D721Med (cell line): ENCODE measurements at places on chromosomes 6 and 20.

DNA sequence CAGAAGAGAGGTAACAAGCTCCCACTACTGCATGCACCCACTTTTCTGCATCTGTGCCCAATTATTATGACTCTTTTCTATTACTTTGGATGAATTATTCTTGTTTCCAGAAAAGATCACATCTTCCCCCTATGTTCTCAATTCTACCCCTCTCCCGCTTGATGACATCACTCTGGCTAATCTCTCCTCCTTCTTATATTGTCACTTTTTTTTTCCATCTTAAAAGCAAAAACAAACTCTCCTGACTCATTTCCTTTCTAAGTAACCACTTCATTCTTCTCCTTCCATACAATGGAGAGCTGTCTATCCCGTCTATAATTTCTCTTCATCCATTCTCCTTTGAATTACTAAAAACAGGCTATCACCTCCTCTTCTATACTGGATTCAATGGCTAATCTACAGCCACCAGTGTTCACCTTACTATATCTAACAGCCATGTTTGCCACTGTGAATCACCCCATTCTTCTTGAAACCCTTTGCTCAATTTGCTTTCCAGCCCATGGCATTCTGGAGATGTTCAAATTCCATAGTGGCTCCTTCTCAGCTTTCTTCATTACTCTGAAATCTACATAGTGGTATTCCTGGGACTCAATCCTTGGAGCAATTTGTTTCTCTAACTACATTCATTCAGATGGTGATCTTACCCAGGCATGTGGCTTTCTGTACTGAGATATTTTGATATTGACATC lies 378.4 kb downstream of the ARHGAP18 start:
- DNase-seq: no peak

DNA sequence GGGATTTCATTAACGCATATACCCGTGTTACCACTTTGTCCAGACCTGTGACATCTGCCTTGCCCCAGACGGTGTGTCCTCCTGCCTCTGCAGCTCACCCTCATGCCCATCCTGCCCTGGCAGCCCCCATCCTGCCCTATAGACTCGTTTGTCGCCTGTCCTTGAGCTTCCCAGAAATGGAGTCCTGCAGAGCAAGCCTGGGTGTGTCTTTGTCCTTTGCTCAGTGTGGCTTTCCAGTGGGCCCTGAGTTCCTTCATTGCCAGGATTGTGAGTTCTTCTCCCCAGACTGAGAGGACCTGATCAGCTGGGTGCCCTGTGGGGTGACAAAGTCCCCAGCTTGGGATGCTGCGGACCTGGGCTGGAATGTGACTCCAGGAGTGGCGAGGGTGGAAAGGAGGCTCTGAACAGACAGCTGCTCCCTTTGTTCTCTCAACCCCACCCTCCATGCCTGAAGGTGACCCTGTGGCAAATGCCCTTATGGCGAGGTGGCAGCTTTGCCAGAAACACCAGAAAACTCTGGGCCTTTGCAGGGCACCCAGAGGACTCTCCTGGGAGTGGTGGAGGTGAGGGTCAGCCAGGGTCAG lies 2.4 kb upstream of the CST3 start:
- DNase-seq: no peak

DNA sequence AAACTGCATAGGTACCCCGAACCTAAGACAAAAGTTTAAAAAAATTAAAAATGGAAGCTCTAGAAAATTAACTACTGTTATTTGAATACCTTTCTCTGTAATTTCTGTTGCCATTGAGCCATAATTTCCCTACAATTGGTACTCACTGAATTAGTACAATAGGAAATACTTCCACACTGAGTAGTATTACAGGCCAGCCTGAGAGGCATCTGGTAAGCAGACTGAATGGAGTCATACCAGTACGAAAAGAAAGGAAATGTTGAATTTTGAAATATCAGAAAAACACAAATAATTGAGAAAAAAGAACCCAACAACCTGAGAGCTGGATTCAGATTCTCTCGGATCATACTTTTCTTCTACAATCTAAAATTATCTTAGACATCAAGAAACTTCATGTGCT lies 791.3 kb downstream of the TENT5A start:
- DNase-seq: no peak

DNA sequence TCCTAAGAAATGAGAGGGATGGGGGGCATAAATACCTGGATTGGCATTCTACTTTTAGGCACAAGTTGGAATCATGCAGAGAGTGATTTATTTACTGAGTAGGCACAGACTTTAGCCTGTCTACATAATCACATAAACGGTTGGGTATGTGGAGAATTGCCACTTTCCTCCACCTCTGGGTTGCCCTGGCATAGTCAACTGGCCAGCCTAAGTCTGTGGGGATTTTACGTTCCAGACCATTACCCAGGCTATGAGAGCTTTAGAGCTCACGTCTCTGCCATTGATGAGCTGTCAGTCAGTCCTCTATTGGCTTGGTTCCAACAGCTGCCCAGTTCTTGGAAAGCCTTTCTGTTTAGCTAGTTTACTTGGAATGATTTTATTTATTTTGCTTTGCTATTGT lies 5.0 kb upstream of the BHLHE23 start:
- DNase-seq: no peak

DNA sequence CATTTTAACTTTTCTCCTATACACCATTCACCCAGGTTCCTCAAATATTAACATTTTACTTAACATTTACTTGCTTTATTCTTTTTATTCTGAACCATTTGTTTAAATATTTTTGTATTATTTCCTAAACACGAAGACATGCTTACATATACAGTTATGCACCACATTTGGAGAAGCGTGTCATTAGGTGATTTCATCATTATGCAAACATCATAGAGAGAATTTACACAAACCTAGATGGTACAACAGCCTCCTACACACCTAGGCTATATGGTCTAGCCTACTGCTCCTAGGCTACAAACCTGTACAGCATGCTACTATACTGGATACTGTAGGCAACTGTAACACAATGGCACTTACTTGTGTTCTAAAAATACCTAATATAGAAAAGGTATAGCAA lies 6.6 kb downstream of the TDP2 start:
- no peak for DNase-seq

- no peak for DNase-seq
Observed at GRCh38 chr20:48695255-48695654, 132.5 kb downstream of the PREX1 start.

DNA sequence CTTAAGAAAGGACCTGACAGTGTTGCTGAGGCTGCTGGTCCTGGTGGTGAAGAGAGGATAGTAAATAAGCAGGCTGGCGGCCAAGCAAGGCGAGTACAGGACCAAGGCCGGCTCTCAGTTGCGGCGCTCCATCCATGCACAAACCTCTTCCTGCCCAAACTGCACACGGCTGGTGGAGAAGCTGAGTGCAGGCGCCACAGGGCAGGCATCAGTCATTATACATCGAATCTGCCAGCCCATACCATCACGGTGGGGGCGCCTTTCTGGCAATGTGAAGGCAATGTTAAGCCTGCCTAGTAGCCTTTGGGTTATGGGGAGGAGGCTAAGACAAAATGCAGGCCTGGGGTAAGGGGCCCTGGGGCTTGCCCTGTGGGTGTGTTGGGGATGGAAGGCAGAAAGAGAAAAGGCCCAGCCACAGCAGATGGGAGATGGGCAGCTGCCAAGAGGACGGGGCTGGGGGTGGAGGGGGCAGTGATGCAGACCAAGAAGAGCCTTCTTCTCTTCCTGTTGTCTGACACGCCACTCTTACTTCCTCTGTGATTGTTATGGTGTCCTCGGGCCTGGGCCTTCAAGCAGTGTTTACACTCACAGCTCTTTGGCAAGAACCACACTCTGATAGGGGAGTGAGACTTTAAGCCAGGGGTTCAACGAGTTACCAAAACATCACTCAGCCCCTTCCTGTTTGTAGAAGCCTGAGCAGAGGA lies 20.3 kb upstream of the KCNK16 start:
- no peak for DNase-seq

DNA sequence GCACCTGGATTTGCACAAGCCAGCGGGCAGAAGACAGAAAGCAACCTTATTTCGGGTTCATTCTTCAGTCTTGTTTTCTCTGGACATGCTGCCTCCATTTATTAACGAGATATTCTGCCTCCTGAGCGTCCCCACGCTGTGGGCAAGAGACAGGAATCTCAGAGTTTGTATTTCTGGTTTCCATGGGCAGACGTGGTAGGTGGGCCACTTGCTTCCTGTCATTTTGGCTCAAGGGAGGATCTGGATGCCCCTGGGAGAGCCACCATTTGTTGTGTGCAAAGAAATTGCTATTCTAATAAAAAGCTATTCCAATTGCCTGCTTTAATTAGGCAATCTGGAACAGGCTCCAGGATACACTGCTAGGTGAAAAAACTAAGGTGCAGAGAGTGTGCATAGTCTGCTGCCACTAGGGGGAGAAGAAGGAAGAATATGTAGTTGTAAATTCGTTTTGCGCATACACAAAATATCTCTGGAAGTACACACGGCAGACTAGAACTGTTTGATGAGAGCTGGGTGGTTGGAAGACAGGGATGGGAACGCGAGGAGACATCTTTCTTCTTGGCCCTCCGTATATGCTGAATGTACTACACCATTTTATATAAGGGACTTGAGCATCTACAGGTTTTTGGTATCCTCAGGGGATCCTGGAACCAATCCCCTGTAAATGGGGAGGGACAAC lies 30.1 kb upstream of the SLC16A10 start:
- no peak for DNase-seq

DNA sequence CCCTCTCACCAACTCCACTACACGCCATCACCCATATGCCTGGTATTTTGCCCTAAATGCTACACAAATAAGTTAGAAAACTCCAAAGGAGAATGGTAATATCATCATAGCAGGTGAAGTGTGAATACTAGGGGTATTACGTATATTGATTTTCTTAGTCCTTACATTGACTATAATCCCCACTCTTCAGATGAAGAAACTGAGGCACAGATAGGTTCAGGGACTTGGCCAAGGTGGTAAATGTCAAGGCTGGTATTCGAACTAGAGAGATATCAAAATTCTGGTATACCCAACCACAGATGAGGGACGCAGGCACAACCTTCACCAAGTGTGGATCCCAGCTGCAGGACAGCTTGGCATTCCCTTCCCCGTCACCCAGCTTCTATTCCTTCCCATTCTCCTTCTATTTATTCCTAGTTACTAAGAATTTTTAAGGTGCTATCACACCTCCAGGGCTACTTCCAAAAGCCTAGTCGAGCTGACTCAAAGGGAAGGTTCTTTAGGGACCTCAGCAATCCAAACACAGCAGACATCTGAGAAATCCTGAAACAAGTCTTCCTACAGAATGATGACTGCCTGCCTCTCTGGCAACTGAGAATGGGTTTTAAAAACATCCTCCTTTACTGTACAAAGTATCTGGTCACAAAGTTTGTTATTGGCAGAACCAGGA lies 32.6 kb downstream of the ATXN1 start:
- DNase-seq: no peak

DNA sequence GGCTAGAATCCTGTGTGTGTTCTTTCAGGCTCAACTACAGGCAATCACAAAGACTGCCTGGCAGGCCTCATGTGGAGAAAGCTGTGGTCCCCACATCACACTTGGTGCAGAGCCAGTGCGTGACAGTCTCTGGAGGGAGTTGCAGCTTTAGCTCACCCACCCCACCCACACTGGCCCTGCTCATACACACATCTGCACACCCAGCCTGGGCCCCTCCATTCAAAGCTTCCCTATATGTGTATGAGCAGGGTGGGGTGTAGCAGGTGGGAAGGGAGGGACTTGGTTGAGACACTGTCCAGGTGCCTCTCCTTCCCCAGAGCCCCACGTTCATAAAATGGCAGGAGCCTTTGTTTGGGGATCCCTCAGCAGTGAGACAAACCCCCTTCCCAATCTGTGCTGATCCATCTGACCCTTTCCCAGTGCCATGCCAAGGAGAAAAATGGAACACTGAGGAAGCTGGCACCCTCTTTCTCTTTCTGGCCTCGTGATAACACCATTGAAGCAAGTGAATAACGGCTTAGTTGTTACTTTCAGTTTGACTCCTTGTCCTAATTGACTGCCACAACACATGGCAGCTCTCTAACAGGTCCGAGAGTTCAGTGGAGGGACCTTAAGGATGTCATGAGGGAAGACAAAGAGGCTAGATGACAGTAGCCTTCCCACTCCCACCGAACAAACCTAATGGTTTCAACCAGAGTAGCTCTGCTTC lies 53.8 kb upstream of the NRSN1 start:
- DNase-seq: no peak

DNA sequence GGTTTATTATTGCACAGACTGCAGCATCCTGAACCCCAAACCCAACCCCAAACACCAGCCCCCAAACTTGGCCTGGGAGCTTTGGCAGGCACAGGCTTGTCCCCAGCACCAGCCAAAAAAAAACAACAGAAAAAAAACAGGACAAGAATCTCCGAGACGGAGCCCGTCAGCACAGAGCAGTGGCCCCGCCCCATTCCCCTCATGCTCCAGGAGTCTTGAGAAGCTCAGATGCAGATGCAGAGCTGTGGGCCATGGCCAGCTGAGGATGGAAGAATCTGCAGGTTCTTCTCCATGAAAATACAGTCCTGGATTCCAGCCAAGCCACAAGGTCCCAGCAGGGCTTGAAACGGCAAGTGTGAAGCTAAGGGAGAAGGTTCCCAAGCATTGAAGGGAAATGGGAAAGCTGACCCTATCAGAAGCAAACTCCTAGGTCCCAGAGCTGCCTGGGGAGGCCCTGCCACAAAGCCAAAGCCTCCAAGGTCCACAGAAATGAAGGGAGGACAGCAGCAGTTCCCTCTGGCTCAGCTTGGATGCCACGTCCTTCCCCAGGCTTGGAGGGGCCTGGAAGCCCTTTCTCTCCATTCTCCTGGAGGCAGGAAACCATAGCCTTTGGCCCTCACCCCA lies 75.2 kb downstream of the JPH2 start:
- DNase-seq: no peak

DNA sequence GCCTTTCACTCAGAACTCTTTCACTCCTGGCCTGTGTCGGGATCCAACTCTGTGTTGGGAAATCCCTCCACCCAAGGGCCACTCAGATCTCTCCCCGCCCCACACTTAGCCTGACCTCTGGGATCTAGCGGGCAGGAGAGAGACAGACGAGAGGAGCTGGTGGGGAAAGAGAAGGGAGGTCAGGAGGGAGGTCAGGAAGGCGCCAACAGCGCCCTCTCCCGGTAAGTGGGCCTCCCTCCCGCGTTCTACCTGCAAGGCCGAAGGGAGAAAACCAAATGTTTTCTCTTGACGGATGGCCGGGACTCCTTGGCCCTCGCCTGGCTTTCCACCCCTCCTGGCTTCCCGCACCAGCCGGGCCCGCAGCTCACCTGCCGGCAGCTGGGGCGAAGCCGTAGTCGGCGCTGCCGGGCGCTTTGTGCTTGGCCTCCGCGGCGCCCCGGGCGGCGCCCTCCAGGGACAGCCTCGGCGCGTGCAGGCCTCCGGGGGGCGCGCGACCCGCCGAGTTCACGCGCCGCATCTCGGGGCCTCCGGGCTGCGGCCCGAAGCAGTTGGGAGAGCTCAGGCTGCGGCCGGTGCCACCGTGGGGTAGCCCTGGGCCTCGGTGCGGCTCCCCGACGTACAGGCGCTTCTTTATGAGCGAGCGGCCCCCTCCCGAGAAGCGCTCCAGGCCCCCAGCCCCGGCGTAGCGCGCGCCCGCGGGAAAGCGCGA lies 38.2 kb downstream of the C6orf132 start:
- no peak for DNase-seq

- no peak for DNase-seq
Observed at GRCh38 chr6:107221519-107221918, 106.2 kb upstream of the BEND3 start.

GRCh38 chr20:33306228-33306627 lies 23.2 kb downstream of the BPIFB1 start:
- DNase-seq: no peak

GRCh38 chr20:64027981-64028685 lies 7.8 kb upstream of the C20orf204 start:
- DNase-seq: no peak
